ENCODE measurements at places on chromosomes 6 and 20.

DNA sequence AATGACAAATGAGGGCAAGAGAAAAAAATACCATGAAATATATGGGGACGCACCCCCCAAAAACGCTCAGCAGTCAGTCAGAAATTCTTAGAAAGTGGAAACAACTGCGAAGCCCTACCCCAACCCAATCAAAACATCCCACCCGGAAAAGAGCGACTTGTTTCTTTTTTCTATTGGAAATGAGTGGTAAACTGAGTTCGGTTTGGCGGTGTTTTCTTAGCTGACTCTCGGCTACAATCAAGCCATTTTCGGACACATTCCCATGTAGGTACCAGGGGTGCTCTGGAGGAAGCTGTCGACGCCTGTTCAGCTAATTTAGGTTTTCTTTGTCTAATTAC, 1.9 kb upstream of the FOXF2 start:
- no peak for ATAC-seq

GRCh38 chr20:37726971-37727956, 33.4 kb downstream of the CTNNBL1 start:
- peak; percentile 68 for ATAC-seq

DNA sequence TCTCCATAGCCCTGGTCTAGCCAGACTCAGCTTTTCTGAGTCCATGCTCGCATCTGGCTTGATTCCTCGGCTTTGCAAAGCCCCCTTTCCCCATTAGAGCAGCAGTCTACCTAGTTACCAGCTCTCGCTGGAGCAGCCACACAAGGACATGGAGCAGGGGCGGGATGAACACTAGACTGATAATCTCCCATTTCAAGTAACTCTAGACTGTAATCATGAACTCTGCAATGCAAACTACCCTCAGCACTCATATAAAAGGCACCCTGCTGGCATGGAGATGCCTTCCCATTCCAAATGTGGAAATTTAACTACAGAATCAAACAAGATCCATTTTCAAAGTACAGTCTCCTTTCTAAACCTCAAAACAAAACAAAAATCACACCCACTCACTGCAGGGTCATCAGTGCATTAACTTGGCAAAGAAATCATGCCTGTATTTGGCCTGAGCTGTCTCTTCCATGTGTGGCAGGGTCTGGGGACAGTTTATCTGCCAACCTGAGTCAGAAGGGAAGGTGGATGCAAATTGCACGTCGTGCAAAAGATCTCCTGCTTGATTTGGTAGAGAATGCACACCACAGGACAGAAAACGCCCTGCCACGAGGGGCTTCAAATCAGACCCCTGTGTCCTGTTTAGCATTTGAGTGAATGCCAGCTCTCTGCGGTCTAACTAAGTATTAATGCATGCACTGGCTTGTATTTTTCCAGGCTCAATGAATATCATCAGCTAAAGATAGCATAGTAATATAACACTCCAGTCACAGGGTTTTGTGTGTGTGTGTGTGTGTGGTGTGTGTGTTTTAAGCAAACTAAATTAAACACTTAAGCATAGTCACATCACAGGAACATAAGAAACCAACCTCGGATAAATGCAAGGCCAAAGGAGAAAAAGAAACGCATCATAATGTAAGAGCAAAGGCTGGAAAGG, 85.3 kb downstream of the MYLK4 start:
- ATAC-seq: no peak

- ATAC-seq: peak; percentile 67
Observed at GRCh38 chr6:36851149-36851614, 11.9 kb upstream of the CPNE5 start.

GRCh38 chr6:12459945-12460661, 169.9 kb downstream of the EDN1 start:
- no peak for ATAC-seq

GRCh38 chr6:66128656-66129055, 421.6 kb upstream of the EYS start:
- ATAC-seq: no peak

DNA sequence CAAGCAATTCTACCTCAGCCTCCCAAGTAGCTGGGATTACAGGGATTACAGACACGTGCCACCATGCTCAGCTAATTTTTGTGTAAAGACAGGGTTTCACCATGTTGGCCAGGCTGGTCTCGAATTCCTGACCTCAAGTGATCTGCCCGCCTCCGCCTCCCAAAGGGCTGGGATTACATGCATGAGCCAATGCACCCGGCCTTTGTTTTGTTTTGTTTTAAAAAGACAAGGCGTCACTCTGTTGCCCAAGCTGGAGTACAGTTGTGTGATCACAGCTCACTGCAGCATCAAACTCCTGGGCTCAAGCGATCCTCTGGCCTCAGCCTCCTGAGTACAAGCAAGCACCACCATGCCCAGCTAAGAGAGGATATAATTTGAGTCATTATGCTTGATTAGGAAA, 5.4 kb downstream of the SERINC3 start:
- ATAC-seq: peak; percentile 5

DNA sequence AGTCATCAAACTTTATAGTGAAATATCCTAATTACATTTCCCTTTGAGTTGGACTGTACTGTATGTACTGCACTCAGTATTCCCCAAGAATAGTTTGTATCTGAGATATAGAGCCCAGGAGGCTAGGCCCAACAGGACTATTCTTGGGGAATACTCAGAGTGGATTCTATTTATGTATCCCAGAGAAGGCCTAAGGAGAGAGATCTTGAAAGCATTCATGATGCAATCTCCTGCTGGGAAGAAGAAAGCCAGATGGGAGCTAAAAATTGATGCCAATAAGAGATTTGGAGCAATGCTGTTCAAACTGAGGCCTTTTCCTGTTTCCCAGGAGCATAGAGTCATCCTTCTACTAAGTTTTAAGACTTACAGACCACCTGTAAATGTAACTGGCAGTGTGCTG, 452.1 kb upstream of the PLCB4 start:
- peak; percentile 71 for ATAC-seq

DNA sequence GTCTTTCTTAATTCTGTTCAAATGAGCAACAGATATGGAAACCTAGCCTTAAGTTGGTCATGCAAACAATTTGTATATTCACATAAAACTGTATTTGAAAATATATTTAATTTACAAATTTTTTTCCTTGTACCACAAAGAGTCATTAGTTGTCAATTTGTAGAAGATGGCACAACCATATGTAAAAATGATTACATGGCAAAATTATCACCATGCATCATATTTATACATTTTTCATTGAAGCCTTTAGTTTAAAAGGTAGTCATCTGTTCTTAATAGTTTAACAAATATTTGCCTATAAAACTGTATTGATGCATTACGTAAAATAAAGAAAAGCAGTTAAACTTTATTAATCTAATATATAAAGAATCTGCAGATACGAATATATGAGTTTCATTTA, 1306.8 kb upstream of the ADGRB3 start:
- no peak for ATAC-seq

DNA sequence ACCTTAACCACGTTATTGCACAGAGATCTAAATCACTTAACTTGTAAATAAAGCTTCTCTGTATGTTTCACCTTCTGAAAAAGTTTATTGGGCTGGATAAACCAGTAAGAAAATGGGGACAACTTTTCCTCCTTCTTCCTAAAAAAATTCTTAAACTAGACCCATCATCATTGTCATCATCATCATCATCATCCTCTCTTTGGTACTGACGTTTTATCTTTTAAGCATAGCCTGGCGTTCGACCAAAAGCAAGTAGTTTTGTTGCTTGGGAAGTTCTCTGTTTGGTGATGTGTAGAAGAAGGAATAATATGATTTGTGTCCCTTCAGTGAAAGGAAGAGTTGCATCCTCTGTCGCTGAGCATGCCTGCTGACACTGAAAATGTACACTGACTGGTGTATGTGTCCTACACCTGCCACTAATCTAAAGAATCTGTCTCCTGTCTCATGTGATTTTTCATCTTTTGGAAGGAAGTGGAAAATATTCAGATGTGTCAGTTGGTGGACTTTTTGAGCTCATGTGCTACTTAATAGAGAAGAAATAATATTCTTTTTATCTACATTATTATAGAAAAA, 2.5 kb downstream of the CLVS2 start:
- no peak for ATAC-seq

GRCh38 chr6:99605074-99605734, 1.4 kb upstream of the PRDM13 start:
- ATAC-seq: no peak

DNA sequence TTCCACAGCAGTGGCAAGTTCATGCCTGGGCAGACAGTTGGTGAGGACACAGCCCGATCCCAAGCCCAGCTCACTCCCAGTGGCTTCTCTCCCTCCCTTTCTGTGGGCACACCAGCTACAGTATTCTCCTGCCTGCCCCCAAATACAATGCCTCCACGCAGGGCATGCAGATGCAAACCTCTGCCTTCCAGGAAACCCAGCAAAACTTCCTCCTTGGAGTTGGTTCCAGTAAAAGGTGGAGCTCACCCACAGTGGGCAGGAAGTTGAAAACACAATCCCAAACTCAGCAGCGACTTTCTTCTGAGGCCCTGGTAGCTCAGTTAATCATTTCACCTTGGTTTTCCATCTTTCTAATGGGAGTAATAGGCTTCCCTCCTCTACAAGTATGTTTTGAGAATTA, 93.7 kb downstream of the LY86 start:
- ATAC-seq: no peak

GRCh38 chr6:89278956-89279355, 36.1 kb downstream of the GABRR2 start:
- ATAC-seq: no peak

DNA sequence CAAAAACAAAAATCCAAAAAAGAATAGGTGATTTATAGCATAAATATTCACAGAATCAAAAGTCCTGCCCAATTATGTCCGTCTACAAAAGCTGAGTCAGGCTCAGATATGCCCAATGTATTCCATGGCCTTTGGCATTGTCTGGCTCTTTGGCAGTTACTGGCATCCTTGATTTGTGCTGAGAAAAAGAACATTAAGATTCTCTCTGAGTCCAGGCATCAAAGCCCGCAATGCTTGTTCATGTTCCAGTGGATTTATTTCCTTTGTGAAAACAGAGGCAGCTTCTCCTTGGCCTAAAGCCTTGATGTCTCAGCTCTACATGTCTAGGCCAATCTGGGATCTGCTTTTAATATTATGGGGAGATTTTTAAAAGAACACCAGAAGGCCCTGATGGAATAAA, 76.1 kb upstream of the SLC4A11 start:
- ATAC-seq: no peak

DNA sequence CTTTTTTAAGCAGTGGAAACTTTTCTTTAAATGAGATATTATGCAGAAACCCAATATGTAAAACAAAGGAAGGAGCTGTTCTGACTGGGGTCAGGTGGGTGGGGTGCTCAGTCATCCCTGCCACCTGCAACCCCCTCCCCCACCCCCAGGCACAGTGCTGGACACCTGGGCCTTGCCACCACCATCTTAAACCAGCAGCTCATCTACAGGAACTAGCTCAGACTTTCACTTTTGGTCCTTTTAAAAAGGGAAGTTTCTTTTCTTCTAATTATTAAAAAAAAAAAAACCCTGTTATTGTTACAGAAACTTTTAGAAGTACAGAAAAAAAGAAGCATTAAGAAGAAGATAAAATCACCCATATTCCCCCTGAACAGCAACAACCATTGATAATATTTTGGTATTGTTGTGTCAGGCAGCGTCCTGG, 37.1 kb downstream of the PPP1R16B start:
- ATAC-seq: no peak

GRCh38 chr6:34558172-34558714, 2.1 kb upstream of the SPDEF start:
- ATAC-seq: no peak

DNA sequence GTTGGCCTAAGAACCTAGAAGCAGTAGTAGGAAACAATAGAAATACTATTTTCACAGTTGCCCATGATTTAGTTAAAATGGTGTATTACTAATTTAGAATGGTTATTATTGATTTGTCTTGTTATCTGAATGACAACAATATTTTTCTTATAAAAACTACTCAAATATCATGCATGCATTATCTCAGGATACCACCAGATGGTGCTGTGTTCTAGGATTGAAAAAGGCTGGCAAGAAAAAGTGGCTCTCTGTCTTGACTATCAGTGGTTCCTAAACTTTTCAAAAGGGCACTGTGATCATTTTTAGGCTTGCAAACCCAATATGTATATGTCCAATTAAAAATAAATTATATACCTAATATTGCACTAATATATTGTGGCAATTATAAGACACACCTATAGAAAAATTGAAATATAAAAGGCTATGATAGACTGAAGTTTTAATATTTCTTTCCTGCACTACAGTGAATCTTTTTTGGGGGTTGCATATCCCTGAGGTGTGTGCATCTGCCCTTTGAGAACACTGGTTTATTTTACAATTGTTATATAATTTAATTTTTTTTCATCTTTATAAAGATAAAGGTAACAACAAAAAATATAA, 131.7 kb upstream of the MLIP start:
- ATAC-seq: no peak

DNA sequence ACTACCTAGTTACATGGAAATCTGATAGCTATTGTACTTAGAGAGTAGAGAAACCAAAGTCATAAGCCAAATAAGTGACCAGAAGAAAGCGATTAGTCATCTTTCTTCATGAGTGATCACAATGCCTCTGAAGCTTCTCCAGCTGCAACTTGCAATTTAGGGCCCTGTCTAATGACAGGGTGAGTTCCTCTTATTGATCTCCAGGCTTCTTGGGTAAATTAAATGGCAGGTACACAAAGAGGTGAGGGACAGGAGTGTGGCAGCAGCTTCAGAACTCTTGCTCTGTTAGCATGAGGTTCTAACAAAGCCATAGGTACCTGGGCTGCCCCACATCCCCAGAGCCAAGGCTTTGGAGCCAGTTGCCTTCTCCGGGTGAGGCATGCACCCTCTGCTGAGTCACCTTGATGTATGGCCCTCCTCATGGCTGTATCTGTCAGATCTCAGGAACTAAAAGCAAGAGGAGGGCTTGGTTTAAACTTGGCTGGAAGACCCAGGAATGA, 60.8 kb downstream of the PRDM1 start:
- no peak for ATAC-seq

DNA sequence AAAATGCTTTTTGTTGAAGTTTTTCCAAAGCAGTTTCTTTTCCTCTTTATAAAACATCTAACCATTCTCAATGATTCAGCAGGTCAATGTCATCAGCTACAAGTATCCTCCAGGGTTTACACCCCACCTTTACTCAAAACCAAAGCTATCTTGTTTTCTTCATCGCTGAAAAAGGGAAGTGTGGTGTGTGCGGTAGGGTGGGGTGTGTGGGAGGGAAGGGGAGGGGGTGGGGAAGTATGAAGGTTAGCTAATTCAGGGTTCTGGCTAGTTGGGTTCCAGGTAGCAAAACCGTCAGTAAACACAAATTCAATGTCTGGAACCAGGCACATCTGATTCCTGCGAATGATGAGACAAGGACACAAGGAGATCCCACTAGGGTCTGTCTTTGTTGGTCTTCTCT, 189.6 kb downstream of the GJA10 start:
- ATAC-seq: no peak

- no peak for ATAC-seq
Observed at GRCh38 chr6:113998811-113999210, 27.9 kb upstream of the HDAC2 start.

GRCh38 chr6:117496383-117496990, 14.0 kb downstream of the DCBLD1 start:
- no peak for ATAC-seq

- no peak for ATAC-seq
Observed at GRCh38 chr6:44117397-44118128, 9.7 kb downstream of the MRPL14 start.

GRCh38 chr6:20415712-20416454, 14.2 kb downstream of the E2F3 start:
- ATAC-seq: no peak
